Fibroblast of skin of left biceps (primary cell): ENCODE measurements at places on chromosomes 3 and 15.

DNA sequence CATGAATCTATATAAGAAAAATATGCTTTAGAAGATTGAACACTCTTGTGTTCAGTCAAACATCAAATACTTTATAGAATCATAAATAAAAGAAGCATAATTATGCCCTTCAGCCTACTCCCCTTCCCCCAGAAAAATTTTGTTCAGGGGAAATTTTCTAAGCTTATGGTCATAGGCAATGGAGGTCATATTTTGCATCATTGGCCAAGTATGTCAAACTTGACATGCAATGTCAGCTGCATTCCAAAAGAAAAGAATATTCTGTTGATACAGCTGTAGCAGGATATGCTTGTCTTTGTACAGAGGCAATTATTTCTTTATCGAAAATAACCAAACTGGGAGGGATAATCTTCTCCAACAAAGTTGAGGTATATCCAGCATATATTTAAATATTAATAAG is 328.2 kb downstream of the ZIC1 start:
- DNase-seq: no peak

DNA sequence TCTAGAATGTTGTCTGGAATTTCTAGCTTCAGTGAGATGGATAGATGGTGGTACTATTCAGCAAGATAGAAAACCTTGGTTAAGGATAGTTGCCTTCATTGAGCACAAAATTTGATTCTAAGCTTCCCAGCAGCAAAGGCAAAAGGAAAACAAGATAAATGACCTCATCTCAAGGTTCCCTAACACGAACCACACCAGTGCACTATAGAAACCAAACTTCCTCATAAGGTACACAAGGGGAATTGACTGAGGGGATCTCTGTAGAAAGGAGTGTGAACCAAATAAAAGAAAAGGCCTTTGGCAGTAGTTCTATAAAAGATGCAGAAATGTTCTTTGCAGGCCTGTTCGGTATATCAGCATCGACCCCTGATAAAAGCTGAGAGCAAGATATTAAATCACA is 288.9 kb downstream of the SHQ1 start:
- no peak for DNase-seq

GRCh38 chr15:99965376-99965775 is 232.1 kb upstream of the LYSMD4 start:
- DNase-seq: no peak

DNA sequence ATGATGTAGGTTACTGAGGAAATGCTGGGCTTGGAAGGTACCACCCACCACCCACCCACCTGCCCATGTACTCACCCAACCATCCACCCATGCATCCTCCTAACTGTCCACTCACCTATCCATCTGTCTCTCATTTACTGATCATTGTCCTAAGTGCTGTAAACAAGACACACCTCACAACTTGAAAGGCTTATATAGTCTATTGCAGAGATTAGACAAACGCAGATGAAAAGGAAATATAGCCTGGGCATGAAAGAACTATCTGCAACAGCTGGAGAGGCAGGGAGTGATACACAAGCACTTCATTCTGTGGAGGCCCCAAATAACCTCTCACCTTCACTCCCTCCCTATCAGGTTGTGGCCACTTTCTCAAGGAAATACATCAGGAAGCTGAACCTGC is 54.0 kb downstream of the DAPK2 start:
- DNase-seq: no peak
